ENCODE measurements at places on chromosomes 1 and 21.

DNA sequence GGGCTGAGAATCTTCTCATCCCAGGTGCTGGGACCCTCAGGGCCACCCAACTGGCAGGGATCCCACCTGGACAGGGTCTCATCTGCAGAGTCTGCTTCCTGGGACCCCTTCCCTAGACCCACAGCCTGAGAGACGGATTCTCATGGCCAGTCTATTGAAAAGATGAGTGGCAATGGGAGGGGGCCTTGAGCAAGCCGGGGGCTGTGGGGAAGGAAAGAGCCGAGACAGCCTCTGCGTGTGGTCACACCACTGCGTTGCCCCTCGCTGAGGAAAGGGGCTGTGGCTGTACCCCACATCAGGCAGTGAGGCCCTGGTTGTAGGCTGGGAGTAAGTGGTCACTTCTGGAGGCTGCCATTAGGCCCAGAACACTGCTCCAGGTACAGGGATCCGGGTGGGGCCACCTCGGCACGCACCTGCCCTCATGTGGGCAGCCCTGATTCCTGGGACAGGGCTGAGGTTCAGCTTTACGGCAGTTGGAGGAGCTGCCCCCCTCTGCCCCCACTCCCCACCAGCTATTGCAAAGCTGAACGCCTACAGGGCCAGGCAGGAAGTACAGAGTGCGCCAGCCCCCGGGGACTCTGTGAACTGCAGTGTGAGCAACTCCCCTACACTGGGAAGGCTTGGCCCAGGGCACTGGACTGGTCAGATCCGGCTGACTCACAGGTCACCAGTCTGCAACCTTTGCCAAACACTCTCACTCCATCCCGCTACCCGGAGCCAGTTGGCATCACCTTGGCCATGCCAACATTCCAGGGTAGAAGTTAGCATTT lies 106.9 kb downstream of the RIPK4 start:
- DNase-seq: no peak

- DNase-seq: no peak
Measured at GRCh38 chr1:47683401-47683800, 245.6 kb downstream of the FOXD2 start.

DNA sequence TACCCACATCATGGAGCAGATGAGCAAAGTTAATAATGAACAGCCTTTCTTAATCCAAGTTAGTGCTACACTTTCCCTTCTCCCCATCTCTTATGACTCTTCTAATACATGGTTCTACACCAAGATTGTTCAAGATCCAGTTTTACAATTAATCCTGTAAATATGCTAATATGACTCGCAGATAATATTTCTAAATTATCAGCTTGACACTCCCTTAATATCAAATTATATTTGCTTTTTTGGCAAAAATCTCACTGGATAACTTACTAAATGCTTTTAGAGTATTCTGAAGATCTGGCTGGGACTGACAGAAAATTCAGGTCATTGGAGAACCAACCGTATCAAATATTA lies 24.4 kb upstream of the CR1L start:
- no peak for DNase-seq

DNA sequence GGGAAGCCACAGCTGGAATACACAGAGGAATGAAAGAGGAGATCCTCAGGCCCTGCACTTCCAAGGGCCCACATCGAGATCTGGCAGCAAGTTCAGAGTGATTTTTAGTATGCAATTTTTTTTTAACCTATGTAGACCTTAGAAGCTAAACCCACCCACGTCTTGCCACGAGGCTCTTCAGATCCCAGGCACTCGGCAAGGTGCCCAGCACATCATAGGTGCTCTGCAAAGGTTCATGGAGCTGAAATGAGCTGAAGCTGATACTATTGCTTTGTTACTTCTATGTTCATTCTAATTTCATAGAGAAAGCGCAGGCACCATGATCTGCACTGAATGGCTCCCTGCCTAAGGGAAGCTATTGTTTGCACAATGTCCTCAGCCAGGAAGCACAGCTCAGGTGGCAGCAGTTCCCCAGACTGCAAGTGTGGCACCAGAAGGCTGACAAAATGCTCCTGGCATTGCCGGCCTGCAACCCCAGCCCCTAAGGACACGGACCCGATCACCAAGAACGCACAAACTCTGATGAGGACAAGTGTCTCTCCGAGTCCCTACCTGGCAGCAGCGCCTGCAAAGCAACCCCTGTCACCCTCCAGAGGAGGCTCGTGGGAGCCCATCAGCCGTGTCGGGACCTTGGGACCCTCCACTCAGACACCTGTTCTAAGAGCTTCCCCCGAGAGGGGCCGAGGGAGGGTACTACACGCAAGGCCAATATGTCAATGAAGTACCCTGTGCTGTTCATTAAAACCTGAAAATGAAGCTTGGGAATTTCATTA lies 264.2 kb downstream of the NPHP4 start:
- DNase-seq: no peak

GRCh38 chr21:26207021-26207420 lies 36.5 kb upstream of the APP start:
- DNase-seq: no peak

- no peak for DNase-seq
Measured at GRCh38 chr21:40844935-40845334, 2.0 kb downstream of the DSCAM start.

GRCh38 chr1:28877132-28877781 lies 37.1 kb upstream of the EPB41 start:
- DNase-seq: peak; percentile 86

- DNase-seq: no peak
Measured at GRCh38 chr1:54850069-54850730, 36.8 kb downstream of the DHCR24 start.

- DNase-seq: no peak
Measured at GRCh38 chr1:152347116-152347728, 12.6 kb downstream of the FLG2 start.

GRCh38 chr1:24970399-24970753 lies 40.3 kb upstream of the RUNX3 start:
- no peak for DNase-seq

DNA sequence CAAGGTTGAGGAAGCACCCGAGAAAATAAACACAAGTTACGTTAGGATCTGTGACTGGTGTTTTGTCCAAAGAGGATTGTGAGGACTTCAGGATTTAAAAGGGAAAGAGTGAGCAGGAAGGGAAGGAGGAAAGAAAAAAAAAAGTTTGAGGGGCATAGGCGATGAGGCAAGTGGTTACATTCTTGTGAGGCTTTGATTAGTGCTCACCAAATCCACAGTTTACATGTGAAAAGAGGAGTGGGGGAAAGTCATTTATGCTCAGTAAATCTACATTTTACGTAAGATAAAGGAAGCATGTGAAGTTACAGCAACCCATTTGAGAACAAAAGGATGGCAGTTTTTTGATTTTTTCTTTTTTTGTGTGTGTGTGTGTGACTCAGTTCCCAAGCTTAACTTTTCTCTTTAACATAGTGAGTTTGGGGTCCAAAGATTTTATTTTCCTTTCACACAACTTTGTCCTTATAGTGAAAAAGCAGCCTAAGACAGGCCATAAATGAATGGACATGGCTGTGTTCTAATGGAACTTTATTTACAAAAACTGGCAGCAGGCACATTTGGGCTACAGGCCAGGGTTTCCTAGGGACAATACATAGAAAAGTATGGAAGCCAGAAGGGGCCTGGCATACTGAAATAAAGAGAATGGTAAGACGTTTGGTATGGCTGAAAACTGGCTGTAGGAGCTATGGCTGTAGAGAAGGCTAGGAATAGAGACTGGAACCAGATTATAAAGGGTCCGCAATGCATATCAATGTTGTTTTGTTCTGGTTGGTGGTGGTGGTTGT lies 121.7 kb downstream of the FGGY start:
- no peak for DNase-seq

DNA sequence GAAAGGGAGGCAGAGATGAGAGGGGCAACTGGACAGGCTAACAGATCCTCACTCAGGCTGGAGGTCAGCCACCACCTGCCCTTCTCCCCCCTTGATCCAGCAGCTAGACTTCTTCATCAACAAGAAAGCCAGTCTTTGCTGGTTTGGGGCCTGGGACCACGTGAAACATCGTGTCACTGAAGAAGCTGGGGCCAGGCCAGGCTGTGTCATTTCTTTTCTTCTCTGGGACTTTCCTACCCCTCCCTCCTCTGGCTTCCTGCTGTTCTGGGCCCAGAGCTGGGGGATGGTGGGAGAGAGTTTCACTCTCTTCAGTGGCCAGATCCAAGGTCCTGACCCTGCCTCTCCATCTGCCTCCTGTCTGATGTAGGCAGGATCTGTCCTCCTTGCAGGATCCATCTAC lies 18.1 kb upstream of the SLC26A9 start:
- peak; percentile 58 for DNase-seq

- no peak for DNase-seq
Measured at GRCh38 chr1:228106800-228107054, 2.4 kb downstream of the MRPL55 start.

DNA sequence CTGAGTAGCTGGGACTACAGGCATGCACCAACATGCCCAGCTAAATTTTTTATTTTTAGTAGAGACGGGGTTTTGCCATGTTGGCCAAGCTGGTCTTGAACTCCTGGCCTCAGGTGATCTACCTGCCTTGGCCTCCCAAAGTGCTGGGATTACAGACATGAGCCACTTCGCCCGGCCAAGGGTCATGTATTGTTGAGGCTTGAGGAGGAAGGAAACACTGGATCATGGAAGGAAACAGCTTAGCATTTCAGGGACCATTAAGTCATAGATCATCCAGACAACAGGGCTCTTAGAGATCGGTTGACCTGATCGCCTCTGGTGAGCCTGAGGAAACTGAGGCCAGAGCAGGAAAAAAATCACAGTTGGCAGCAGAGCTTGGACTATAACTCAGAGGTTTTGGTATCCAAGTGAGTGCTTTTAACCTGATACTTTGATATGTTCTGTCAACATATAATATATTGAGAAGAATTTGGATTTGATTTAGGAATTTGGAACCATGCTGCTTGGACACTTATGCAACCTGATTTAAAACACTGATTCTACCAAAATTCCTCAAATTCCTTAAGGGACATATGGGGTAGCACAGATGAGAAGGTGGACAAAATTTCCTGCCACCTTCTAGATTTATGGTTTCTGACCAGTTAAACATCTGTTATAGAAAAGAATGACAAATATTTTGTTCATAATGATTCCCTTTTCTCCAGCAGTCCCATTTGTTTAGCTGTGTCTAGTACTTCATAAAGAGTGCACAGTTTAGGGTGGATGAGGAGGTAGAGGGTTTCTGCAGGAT lies 13.1 kb upstream of the BMP8A start:
- no peak for DNase-seq

DNA sequence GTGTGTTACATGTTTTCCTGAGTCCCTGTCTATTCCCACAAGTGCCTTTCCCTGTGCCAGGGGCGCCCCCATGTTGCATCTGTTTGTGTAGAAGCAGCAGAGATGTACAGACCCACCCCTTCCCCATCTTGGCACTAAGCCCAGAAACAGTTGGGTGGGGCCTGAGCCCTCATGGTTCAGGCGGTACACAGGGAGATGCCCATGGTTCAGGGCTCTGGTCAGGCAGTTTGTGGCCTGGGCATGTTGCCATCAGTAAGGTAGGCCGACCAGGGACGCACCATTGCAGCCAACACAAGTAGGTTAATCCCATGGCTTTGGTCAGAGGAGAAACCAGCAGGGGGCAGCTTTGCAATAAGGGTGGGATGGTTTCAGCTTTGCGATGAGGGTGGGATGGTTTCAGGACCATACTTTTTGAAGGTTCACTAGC lies 914 bp upstream of the ADGRB2 start:
- peak; percentile 88 for DNase-seq

GRCh38 chr1:26785611-26786436 lies 1.9 kb upstream of the PIGV start:
- DNase-seq: no peak

GRCh38 chr1:91697861-91698260 lies 188.1 kb downstream of the TGFBR3 start:
- no peak for DNase-seq

DNA sequence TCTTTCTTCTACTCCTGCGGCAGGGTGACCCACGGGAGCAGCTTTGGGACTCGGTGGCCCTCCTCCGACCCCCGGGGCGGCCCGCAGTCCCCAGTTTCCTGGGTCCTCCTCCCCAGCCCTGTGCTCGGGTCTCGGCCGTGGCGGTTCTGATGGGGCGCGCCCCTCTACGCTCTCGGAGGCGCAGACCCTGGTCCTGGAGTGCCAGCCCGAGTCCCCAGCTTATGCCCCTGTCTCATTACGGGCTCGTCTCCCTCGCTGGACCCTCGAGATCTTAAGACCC lies 430 bp downstream of the BTG2 start:
- peak; percentile 21 for DNase-seq

DNA sequence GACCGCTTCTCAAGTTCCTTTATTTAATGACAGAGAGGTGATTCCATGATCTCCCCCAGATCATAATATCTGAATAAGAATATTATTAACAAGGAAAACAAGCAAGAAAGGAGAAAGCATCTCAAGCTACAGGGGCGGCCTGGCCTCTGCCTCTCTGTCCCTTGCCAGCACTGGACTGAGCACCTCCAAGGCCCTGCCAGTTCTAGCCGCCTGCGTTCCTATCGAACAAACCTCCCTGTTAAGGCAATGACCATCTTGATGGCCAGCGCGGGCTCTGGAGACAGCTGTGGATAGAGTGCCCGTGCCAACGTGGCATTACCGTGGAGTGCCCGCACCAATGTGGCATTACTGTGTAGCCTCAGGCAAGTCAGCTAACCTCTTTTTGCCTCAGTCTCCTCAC lies 84.8 kb downstream of the NPHP4 start:
- no peak for DNase-seq

DNA sequence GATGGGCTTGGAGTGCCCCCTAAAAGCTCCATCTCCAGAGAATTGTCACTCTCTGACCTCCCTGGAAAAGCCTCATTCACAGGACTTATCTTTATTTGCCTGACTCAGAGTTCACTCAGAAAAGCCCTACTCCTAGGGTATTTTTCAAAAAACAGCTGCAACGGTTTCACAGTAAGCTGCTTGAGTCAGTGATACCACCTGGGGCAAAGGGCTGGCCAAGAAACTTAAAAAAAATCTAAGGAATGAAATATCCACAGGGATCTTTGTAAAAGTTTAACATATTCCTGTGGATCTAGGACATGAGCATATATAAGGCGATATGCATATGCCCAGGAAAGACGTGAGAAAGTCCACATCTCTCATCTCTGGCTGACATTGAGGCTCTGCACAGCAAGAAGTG lies 33.8 kb upstream of the TSPAN2 start:
- no peak for DNase-seq

DNA sequence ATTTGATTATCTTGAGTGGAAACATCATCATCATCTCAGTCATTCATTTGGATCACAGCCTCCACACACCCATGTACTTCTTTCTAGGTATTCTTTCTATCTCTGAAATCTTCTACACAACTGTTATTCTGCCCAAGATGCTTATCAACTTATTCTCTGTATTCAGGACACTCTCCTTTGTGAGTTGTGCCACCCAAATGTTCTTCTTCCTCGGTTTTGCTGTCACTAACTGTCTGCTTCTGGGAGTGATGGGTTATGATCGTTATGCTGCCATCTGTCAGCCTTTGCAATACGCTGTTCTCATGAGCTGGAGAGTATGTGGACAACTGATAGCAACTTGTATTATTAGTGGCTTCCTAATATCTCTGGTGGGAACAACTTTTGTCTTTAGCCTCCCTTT lies 19.3 kb downstream of the OR10R2 start:
- no peak for DNase-seq

GRCh38 chr1:27752360-27752759 lies 20.7 kb upstream of the STX12 start:
- DNase-seq: no peak

- DNase-seq: no peak
Measured at GRCh38 chr1:161187311-161187710, 10.0 kb upstream of the B4GALT3 start.
